ENCODE measurements at places on chromosomes 16 and 17.

DNA sequence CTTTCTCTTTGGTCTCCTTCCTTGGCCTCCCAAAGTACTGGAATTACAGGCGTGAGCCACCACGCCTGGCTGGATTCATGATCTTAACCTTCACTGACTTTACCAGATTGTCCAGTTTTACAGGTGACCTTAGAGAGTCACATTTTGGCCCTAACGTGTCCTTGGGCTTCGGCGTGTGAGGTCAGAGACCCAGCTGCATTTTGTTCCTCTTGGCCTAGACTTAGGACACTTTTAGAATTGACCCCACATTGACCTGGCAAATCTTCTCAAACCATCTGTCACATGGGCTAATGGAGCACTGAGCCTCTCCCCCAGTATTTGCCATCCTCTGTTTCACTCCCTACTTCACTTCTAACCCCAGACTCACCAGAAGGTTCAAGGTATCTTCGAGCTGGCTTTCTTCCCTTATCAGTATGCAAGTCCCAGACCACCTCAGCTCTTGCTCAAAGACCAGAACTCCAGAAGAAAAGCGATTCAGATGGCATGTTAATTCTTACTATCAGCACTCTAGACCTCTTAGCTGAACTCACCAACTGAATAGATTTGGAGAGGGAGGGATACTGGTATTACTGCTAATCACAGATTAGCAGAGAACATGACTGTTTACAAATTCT lies 1.7 kb upstream of the CYTH1 start:
- no peak for DNase-seq

DNA sequence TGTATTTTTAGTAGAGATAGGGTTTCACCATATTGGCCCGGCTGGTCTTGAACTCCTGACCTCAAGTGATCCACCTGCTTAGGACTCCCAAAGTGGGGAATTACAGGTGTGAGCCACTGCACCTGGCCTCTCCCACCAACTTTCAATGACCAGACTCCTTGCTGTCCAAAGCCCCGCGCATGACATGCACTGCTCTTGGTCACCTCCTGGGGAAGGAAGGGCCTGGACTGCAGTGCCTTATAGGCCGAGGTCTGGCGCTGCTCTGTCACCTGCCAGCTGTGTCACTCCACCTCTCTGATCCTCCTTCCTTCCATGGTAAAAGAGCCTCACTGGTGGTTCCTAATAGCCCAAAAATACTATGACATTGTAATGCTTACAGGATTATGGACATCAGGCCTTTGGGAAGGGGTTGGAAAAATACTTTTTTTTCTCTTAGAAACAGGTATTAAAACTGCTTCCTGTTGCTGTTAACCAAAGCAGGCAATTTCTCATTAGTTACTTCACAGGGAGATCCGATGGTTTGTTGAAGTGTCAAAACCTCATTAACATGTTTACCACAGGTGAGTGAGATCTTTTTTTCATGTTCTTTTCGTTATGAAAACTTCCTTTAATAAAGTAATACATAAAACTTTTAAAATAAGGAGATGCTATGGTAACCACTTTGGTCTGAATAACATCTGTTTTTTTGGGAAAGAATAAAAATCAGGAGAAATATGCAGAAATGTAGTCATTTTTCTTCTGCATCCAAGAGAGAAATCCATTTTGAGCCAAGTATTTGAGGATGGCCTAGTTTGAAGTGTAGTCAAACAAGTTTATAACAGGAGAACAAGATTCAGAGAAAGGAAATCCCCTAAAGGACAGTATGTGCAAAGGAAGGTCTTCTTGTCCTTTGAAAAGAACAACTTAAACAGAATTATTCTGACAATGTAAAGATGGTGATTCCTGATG lies 35.5 kb downstream of the GRB7 start:
- no peak for DNase-seq

- no peak for DNase-seq
These were observed 232.1 kb downstream of the MRTFB start for GRCh38 chr16:14303182-14303618.

DNA sequence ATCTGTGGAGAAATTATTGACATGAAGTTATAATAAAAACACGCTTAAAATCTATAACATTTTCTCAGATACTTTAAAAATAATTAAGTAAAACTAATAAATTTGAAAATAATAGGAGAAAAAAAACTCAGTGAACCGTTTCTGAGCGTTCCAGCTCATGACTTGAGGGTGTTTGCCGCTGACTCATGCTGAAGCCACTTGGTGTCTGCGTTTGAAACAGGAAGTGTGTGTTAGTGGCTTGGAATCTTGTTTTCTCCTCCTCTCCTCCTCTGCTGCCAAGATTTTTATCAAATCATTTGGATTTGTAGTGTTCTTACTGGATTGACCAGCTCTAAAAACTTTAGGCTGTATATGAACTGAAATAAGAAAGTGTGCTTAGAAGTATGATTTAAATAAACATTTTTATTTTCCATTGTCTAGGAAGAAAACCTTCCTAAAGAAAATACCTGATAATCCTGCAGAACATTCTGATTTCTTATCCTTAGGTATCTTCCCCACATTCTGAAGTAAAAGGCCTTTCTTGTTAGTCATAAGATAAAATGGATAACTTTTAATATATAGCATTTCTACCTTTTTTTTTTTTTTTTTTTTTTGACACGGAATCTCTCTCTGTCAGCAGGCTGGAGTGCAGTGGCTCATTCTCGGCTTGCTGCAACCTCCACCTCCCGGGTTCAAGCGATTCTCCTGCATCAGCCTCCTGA lies 30.8 kb downstream of the USP10 start:
- DNase-seq: no peak

GRCh38 chr17:71084219-71084618 lies 914.9 kb downstream of the KCNJ2 start:
- no peak for DNase-seq

DNA sequence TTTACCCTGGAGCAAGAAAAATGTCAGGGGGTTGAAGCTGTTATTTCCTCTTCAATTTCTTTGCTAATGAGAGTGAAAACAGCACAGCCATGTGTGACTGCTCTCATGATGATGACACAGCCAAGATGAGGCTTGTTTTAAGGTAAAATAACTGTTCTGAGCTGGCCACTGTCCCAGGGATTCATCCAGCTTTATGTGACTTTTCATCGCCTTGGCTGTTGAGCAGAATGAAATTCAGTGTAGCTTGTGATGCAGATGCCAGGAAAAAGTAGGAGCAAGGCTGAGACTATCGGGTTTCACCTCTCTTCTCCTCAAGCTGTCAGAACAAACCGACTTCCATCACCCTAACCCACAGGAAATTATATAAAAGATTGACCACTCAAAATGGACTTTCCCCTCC lies 361.8 kb upstream of the CDH5 start:
- no peak for DNase-seq

DNA sequence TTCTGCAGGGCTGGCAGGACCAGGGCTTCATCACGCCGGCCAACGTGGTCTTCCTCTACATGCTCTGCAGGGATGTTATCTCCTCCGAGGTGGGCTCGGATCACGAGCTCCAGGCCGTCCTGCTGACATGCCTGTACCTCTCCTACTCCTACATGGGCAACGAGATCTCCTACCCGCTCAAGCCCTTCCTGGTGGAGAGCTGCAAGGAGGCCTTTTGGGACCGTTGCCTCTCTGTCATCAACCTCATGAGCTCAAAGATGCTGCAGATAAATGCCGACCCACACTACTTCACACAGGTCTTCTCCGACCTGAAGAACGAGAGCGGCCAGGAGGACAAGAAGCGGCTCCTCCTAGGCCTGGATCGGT lies 1.4 kb downstream of the CDK5R1 start:
- DNase-seq: no peak

- no peak for DNase-seq
These were observed 172.5 kb downstream of the ZFHX3 start for GRCh38 chr16:72875291-72876031.

- DNase-seq: peak; percentile 92
These were observed 19.3 kb upstream of the ADGRG3 start for GRCh38 chr16:57648581-57649442.

DNA sequence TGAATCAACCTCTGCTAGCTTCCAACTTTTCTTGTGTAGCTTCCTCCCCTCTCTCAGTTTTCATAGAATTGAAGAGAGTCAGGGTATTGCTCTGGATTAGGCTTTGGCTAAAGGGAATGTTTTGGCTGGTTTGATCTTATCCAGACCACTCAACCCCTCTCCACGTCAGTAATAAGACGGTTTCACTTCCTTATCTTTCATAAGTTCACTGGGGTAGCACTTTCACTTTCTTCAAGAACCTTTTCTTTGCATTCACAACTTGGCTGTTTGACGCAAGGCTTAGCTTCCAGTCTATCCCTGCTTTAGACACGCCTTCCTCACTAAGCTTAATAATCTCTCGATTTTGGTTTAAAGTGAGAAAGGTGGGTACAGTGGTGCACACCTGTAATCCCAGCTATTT lies 29.7 kb upstream of the OR1A2 start:
- no peak for DNase-seq

- DNase-seq: no peak
These were observed 20.7 kb upstream of the MED13 start for GRCh38 chr17:62085511-62086408.

DNA sequence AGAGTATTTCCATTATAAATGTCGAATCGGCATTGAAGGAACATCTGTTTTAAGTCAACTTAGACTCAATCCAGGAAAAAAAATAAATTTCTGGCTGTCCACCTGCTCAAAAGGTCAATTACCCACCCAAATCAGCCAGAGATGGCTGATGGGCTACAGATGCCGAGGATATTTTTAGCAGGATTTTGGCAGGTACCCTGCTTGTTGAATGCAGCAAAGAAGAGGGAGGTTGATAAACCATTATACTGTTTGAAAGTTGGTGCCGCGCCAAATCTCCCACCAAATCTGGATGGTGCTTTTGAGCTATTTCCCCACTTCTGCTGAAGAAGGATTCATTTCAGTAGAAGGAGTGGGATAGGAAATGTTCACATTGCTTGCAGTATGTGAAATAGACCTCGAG lies 537.7 kb downstream of the MAF start:
- no peak for DNase-seq

- peak; percentile 68 for DNase-seq
These were observed 412 bp downstream of the EPN2 start for GRCh38 chr17:19237389-19238166.

- DNase-seq: no peak
These were observed 23.9 kb upstream of the NGFR start for GRCh38 chr17:49471089-49471683.

DNA sequence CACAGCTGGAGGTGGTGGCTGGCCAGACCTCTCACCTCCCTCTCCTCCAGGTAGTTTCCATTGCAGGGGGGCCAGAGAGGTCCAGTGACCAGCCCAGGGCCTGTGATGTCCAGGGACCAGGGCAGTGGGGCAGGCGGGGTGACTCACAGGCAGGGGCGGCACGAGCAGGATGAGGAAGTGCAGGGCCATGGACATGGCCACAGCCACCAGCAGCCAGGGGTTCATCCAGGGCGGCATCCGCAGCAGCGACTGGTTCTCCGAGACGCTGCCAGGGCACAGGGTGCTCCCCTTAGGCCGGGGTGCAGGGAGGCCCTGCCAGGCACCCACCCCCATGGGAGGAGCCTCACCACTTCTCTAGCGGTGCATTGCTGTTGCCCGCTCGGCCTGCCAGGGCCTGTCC lies 12.9 kb upstream of the P2RX1 start:
- DNase-seq: no peak

- DNase-seq: no peak
These were observed 4.9 kb downstream of the CCL5 start for GRCh38 chr17:35875072-35875799.

DNA sequence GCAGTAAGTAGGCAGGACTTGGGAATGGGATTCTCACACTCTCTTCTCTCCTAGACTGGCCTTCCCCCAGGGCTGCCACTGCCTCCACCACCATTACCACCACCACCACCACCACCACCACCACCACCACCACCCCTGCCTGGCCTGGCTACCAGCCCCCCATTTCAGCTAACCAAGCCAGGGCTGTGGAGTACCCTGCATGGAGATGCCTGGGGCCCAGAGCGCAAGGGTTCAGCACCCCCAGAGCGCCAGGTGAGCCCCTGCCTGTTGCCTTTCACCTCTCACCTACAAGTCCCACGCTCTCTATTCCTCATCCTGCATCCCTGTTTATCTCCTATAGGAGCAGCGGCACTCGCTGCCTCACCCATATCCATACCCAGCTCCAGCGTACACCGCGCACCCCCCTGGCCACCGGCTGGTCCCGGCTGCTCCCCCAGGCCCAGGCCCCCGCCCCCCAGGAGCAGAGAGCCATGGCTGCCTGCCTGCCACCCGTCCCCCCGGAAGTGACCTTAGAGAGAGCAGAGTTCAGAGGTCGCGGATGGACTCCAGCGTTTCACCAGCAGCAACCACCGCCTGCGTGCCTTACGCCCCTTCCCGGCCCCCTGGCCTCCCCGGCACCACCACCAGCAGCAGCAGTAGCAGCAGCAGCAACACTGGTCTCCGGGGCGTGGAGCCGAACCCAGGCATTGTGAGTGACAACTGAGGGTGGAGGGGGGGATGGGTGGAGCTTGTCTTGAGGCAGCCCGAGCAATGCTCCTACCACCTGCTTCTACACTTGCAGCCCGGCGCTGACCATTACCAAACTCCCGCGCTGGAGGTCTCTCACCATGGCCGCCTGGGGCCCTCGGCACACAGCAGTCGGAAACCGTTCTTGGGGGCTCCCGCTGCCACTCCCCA lies 7.9 kb upstream of the TMEM88 start:
- DNase-seq: no peak

GRCh38 chr17:80414508-80414802 lies 512 bp upstream of the ENDOV start:
- DNase-seq: no peak

DNA sequence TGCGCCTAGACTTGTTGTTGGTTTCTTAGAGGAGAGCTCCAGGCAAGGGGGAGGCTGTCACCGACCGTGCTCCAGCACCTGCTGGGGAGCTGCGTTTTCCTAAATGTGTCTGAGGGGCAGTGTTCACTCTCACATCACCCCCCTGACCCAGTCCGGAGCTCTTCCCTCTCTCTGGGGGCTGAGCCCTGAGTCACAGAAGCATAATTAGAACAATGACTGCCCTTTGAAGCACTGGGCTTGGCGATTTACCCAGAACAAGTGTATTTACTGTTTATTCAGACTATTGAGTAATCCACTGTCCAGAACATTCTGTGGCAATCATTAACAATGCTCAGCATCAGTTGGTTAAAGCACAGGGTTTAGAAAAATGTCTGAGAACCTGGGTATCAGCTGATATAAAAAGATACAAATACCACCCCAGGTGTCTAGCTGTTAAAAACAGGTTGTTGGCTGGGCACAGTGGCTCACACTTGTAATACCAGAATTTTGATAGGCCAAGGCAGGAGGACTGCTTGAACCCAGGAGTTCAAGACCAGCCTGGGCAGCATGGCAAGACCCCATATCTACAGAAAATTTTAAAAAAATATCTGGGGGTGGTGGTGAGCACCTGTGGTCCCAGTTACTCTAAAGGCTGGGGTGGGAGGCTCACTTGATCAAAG lies 8.1 kb downstream of the CES4A start:
- no peak for DNase-seq

Data from GM12891 (cell line).